Activated T-helper 1 cell treated with Interleukin-2 at 50 U/mL for 16 hours (primary cell): ENCODE measurements at places on chromosomes 7 and 10.

DNA sequence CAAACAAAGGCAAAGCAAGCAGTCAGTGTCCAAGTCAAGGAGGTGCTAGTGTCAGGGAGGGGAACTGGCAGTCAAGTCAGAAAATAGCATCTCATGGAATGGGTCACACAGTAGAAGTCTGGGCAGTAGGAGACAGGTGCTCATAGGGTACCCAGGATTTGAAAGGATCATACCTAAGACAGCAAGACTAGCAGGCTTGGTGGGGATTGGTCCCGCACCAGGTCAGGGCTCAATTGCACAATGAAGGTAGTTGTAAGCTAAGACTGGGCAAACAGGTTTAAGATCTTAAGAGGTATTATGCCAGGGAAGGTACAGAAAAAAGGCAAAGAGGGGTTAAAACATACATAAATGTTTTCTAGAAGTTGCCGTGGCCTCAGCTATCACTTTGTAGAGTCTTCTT lies 181.4 kb upstream of the ETV1 start:
- DNase-seq = no peak

DNA sequence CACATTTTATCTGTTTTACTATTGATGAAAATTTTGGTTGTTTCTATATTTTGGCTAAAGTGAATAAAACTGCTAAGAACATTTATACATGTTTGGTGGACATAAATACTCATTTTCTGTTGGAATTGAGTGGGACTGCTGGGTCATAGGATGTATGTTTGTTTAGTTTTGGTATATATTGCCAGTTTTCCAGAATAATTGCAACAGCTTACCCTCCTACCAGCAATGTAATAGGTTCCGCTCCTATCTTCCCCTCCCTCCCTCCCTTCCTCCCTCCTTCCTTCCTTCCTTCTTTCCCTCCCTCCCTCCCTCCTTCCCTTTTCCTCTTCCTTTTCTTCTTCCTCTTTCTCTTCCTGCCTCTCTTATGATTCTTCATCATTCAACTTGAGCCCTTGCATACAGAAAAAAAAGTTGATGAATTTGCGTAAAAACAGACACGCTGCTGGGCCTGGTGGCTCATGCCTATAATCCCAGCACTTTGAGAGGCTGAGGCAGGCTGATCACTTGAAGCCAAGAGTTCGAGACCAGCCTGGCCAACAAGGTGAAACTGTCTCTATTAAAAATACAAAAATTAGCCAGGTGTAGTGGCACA lies 23.5 kb downstream of the VKORC1L1 start:
- DNase-seq = no peak

GRCh38 chr10:122342293-122343134 lies 32.0 kb upstream of the PLEKHA1 start:
- DNase-seq = peak; percentile 30

DNA sequence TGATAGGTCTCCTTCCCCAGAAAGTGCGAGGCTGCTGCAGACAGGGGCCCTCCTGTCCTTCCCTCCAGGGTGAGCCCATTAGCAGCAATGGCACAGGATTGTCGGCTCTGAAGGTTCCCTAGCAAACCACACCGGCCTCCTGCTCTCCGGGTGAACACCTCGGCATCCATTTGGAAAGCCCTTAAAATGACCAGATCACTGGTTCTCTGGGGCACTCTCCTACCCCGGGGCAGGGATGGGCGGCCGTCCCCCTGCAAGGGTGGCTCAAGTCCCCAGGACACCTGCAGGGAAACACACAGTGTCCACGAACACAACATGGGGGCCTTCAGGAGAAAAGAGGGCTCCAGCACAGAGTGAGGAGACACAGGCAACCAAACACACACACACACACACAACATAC lies 459.1 kb downstream of the PTPRN2 start:
- no peak for DNase-seq

DNA sequence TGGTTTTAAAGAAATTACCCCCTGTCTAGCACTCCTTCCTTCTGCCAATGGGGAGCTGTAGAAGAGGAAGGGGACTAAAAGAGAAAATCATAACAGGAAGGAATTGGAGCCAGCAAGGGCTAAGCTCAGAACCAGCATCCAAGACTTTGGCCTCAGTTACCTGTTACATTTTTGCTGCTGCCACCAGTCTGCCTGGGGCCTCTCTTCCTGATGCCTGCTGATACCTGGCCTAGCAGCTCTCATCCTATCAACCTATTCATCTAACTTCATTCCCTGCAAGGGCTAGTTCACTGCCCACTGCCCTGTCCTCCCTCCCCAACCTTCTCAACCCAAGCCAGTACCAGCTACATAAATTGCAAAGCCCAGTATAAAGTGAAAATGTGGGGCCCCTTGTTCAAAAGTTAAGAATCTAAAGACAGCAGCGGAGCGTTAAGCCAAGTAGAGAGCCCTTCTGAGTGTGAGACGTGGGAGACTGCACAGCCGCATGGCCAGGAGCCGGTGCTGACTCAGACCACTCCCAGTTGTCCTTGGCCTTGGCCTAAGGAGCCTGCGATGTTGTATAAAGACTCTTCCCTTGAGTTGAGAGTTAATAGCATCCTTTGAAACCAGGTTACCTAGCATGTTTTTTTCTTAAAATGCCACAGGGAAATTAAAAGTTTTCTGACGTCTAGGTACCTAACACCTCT lies 13.2 kb upstream of the AOC1 start:
- no peak for DNase-seq

DNA sequence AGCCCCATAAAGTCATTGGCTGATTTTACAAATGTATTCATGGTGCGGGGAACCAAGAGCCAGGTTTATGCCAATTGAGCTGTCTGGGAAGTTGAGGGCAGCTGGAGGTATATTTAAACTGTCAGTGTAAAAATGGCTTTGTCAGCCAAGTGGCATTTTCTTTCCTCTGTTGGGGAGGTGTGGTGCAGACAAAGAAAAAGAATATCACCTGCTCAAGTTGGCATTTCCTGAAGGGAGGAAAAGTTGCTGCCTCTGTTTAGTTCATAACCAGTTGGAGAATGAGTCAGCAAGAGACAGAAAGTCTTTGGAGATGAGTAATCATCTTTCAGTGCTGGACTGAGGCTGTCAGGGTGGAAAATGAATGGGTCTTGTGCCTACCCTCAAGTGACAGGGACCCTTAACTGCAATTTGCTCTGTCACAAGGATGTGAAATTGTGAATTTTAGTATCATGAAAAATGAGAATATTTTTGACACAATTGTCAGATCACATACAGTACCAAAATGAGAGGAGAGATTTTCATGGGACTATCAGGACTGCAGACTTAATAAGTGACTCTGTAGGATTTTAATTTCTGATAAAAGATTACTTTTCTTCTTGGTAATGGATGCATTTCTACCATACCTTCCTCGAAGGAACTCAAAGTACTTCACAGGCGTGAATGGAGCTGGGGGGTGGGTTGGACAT lies 137.3 kb downstream of the ANLN start:
- DNase-seq = no peak

DNA sequence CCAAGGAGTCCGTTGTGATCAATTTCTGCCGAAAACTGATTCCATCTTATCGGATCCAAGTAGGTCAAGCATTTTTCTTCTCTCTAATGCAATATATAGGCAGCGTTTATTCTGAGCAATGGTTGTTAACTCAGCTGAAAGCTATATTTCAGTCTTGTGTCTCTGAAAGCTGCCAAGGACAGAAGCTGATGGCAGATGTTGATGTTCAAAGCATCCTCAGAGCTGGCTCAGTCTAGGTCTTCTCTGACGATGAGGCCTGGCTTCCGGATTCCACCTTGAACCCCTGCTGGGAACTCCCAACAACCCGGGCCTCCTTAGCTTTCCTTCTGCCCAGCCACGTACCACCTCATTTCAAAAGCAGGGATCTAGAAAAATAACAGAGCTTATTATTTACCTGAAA lies 863.6 kb downstream of the NRG3 start:
- no peak for DNase-seq

GRCh38 chr10:133326745-133327650 lies 9.7 kb downstream of the CALY start:
- DNase-seq = no peak

DNA sequence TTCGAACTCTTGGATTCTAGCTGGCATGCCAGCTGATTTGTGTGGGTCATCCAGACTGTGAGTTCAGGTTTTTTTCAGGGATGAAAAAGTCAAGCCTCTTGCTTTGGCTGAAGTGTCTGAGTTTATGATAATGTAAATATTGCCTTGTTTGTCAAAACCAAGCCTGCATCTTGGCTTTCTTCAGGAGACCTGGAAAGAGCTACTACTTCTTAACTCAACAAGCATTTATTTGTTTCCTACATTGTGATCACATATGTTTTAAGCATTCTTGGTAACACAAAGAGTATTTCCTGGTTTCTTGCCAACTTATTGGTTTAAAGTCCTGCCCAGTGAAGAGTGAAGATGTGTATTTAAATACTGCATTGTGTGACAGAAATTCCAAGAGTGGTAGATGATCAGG lies 407.1 kb downstream of the LRMDA start:
- DNase-seq = no peak

DNA sequence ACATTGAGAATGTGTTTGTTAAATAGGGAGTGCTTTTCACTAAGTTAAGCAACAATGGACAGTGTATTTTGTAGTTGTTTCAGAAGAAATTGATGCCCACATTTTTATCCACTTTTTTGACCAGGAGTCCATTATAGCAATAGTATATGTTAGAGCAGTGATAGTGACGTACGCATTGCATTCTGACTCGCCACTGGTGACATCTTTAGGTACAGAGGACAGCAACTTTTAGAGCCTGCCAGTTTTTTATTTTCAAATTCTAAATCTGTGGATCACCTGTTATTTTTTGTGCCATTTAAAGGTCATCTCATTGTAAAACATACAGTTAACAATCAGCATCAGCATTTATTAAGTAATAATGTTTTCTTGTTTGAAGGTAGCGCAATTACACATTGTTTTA lies 1.4 kb downstream of the UBE2D1 start:
- DNase-seq = no peak

GRCh38 chr10:102117391-102118159 lies 2.6 kb downstream of the LDB1 start:
- DNase-seq = peak; percentile 39

GRCh38 chr7:23696916-23697441 lies 13.0 kb upstream of the STK31 start:
- peak; percentile 28 for DNase-seq
